Body of pancreas (tissue), 4 donors: ENCODE measurements at places on chromosomes 1 and 21. TPM values are rescaled to one million over a fixed set of nuclear protein-coding genes. Genes with fewer than 3 reads are reported as not detected.

GRCh38 chr1:169586395-169587255 lies at the start of gene F5:
F5 (minus strand) TSS chr1:169586481; CDS start chr1:169586386, 95 bp downstream.
- DNase-seq: peak; percentile 84

Gene VWA1
- total RNA-seq: 55.5 TPM

Gene COG2
- 13.7 TPM for total RNA-seq

DNA sequence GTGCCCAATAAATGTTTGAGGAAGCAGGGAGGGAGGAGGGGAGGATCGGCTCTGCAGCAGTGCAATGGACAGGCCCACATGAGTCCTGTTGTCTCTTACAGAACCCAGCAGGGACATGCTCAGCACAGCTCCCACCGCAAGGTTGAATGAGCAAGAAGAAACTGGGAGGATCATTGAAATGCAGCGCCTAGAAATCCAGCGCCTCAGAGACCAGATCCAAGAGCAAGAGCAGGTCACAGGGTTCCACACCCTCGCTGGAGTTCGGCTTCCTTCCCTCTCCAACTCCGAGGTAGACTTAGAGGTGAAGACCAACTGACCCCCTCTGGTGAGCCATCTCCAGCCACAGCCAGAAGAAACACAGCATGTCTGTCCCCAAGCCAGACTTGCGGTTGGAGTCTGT lies 15.9 kb upstream of the TMEM125 start:
- no peak for DNase-seq

Gene CCT8
- total RNA-seq: 73.4 TPM

Gene ELF3
- 293 TPM for total RNA-seq

Gene SPATA46
- not detected for total RNA-seq

DNA sequence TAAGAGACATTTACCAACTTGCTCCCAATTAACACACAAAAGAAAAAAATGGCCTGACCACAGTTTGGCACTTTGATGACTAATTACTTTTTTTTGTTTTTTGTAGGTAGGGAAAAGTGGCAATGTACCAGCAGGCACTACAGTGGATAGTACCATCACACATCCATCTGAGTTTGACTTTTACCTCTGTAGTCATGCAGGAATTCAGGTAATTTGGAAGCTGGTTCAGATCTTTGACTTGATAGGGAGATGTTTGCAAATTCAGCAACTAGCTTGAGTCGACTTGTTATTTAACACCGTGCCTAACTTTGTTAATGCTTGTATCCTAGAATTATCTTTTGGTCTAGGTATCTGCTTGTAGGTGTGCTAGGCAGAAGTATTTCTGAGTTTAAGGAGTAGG lies 33.0 kb upstream of the AGO1 start:
- no peak for DNase-seq

Gene CD84
- total RNA-seq: 3.0 TPM

Gene RRP1B
- total RNA-seq: 19.1 TPM

GRCh38 chr1:228149406-228150119 lies at the start of gene GJC2:
GJC2 (plus strand) TSS chr1:228149930; CDS start chr1:228157759, 7,829 bp downstream.
- peak; percentile 9 for DNase-seq

Gene CASQ2
- 0.26 TPM for total RNA-seq

DNA sequence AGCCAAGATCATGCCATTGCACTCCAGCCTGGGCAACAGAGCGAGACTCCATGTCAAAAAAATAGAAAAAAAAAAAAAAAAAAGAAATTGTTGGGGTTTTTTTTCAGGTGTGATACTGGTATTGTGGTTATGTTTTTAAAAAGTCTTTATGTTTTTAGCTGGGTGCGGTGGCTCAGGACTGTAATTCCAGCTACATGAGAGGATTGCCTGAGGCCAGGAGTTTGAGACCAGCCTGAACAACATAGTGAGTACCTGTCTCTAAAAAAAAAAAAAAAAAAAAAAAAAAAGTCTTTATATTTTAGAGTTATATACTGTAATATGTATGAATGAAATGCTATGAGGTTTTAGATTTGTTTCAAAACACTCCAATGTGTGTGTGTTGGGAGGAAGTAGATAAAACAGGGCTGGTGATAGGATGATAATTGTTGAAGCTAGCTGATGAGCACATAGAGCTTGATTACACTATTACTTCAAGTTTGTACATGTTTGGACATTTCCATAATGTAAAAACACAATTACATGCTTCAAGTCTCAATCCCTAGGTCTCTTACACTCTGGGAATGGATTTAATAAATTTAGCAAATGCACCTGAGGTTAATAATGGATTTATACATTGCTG lies 30.2 kb upstream of the ATP5PO start:
- DNase-seq: no peak

- peak; percentile 62 for DNase-seq
These were observed 100.1 kb upstream of the JUN start for GRCh38 chr1:58883888-58884482.

GRCh38 chr1:215507119-215507518 lies 60.0 kb upstream of the KCTD3 start:
- DNase-seq: no peak

- peak; percentile 44 for DNase-seq
These were observed 78.0 kb downstream of the HLX start for GRCh38 chr1:220957233-220957605.

GRCh38 chr1:183543619-183544204 lies 46.5 kb downstream of the NCF2 start:
- no peak for DNase-seq

- no peak for DNase-seq
These were observed 69.8 kb downstream of the TPR start for GRCh38 chr1:186304982-186305949.

DNA sequence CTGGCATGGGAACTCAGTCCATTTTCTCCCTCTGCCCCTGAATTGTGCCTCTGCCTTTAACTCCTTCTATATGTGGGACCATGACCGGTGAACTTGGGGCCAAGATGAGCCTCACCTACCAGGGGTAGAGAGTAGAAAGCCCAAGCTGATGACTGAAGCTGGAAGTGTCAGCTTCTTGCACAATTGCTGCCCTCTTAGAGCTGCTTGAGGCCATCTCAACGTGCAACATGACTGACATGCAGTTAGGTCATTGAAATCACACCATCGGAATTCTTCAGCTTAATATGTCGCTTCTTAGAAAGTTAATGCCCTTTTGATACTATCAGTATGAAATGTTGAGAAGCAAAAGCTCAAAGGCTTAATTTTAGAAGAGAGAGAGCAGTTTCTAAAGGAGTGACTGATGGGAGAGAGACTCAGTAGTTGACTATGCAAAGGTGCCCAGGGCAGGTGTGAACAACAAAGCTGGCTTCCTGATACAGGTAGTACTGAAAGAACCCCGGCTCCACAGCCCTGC lies 89.4 kb upstream of the UBE2U start:
- DNase-seq: no peak

- no peak for DNase-seq
These were observed 10.2 kb upstream of the ADCY10 start for GRCh38 chr1:167924102-167924501.

GRCh38 chr1:85296980-85297379 lies 20.5 kb upstream of the BCL10 start:
- DNase-seq: no peak

DNA sequence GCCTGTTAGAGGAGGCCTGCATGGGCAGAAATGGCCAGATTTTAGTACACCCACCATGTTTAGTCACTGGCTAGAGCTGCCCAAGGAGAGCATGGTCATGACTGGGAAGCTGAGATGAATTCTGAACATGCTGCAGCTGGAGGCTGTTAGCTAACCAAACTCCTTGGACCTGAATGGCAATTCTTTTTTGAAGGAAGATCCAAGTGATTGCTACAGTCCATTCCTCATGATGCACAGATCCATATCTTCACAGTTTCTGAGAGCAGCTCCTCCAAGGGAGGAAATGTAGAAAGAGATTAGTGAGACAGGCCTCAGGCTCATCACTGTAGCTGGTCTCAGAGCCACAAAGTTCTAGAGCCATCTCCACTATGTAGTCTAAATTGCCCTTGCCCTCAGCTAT lies 11.1 kb downstream of the ZFYVE9 start:
- no peak for DNase-seq

DNA sequence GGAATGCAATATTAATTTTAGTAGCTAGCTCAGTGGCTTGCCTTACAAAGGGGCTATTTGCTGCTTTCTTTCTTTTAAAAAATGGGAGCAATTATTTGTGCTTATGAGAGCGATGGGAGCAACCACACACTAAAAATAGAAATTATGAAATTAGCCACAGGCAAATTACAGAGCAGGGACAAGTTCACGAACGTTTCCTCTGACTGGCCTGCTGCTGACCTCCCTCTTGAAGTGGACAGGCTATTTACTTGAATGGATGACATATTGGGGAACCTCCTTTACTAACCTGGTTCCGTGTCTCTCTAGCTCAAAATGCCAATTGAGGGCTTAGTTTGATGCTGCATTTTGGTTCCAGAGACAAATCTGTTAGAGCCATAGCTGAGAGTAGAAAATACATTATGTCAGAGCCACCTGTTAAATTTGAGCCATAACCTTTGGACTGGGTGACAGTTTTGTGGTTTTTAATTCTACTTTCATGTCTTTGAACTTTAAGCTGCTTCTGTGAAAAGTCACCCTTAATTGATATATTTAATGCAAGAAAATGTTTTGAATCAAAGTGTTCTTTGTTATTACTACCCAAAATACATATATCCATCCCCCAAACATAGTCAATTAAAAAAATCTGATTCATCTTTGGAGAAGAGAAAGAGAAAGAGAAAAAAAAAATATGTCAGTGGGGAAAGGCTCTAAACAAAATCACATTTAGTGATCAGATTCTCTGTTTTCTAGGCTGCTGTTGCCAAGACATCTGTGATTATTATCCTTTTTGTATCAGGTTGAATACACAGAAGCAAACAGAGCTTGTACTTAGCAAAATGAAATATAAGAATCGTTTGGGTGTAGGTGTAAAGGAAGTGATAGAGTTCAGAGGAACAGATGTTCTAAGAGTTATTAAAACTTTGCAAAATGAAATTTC lies 351.9 kb downstream of the ADGRL2 start:
- DNase-seq: no peak

- no peak for DNase-seq
These were observed 7.6 kb downstream of the PPFIA4 start for GRCh38 chr1:203033917-203034316.

GRCh38 chr1:222557148-222557547 lies 9.2 kb upstream of the HHIPL2 start:
- DNase-seq: no peak

DNA sequence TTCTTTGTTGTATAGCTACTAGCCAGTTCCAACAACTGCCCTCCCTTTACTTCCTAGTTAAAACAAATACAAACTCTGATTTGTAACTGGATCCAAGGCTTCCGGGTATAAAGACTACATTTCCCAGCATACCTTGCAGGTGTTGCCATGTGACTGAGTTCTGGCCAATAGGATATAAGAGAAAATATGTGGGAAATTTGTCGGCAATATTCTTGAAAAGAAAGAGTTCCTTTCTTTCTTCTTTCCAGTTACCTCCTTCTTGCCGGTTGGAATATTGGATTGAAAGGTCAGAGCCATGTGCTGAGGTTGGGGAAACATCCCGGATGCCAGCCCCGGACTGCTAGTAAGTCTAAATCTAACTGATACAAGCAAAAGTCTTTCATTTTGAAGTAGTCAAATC lies 23.0 kb upstream of the ZBTB40 start:
- no peak for DNase-seq

DNA sequence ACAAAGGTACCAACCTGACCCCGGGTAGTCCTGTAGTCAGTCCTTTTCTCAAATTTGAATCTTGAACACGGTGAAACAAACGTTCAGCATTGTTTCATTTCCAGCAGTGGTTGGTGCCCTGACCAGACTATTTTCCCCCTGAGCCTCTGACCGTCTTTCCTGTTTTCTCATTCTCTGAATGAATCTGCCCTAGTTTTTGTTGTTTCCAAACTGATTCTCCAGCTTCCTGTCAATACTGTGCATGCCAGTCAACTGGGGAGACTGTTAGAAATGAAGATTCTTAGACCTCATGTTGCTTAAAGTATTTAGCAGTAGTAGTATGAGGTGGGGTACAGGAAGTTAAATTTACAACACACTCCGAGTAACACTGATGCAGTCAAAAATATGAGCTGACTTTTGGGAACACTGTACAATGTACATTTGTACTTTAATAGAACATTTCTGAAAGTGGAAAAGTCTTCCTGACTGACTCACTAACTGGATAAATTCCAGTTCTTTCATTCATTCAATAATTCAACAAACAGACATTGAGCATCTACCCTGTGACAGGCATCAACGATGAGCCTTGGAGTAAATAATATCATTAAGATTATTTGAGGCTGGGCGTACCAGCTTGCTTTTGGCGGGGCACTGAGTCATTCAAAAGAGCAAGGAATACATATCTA lies 26.0 kb upstream of the ZRANB2 start:
- no peak for DNase-seq

DNA sequence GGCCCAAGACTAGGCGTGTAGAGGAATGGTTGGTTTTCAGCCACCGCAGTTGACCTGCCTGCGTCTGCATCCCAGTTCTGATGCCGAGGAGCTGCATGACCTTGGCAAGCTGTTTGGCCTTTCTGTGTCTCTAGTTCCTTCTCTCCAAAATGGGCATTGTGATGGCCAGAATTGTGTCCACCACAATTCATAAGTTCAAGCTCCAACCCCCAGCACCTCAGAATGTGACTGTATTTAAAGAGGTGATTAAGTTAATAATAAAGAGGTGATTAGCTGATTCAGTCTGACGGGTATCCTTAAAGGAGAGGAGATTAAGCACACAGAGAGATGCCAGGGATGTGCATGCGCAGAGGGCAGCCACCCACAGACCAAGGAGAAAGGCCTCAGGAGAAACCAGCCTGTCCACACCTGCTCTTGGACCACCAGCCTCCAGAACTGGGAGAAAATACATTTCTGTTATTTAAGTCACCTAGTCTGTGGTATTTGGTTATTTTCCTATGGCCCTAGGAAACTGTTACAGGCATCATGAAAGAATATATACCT lies 28.5 kb downstream of the MAB21L3 start:
- DNase-seq: no peak

Gene TFF3
- total RNA-seq: 16.3 TPM

- no peak for DNase-seq
These were observed 12.5 kb downstream of the MEAF6 start for GRCh38 chr1:37502104-37502503.

GRCh38 chr1:236862615-236863211 lies 67.6 kb downstream of the MTR start:
- peak; percentile 84 for DNase-seq

Gene EPHA10
- 1.6 TPM for total RNA-seq

Gene TRIM67
- total RNA-seq: under 0.01 TPM

DNA sequence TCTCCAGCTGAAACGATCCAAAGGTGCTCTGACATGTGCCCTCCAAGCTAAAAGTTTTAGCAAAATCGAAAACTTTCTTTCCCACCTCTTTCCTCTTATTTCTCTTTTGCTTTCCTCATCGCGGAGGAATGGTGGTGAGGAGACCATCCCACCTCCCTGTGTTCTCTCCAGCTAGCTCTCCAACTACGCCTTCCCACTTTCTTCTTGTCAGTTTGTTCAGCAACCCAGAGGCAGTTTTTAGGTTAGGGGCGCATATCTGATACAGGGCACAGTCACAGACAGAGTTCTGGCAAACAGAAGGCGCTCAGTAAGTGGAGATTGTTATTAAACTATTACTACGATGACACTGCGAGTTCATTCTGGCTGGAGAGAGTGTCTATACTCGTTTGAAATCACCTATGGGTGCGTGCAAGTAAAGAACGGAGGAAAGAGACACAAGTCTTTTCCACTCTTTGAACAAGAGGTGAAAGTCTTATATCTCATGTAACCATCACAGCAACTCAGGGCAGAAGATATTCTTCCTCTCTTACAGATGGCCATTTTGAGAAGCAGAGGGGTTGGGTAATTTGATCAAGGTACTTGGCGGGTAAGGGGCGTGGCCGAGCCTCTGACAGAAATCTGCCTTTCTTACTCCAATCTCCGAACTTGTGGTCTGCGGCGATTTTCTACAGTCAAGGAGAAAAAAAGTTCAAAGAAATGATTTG lies 13.9 kb downstream of the HLX start:
- no peak for DNase-seq

- no peak for DNase-seq
These were observed 118.8 kb downstream of the RNF220 start for GRCh38 chr1:44523593-44524591.
